Kidney (tissue), 22 donors: ENCODE measurements at places on chromosomes 1 and 21. TPM values are rescaled to one million over a fixed set of nuclear protein-coding genes. Genes with fewer than 3 reads are reported as not detected.

The PRKCZ gene
- polyA plus RNA-seq: 42.4 TPM

The CNKSR1 gene
- polyA plus RNA-seq: 8.8 TPM

The MNDA gene
- 2.6 TPM for polyA plus RNA-seq

The AHCYL1 gene
- 103 TPM for polyA plus RNA-seq

- no peak for DNase-seq
These were observed 28.2 kb upstream of the PIGV start for GRCh38 chr1:26759531-26759930.

DNA sequence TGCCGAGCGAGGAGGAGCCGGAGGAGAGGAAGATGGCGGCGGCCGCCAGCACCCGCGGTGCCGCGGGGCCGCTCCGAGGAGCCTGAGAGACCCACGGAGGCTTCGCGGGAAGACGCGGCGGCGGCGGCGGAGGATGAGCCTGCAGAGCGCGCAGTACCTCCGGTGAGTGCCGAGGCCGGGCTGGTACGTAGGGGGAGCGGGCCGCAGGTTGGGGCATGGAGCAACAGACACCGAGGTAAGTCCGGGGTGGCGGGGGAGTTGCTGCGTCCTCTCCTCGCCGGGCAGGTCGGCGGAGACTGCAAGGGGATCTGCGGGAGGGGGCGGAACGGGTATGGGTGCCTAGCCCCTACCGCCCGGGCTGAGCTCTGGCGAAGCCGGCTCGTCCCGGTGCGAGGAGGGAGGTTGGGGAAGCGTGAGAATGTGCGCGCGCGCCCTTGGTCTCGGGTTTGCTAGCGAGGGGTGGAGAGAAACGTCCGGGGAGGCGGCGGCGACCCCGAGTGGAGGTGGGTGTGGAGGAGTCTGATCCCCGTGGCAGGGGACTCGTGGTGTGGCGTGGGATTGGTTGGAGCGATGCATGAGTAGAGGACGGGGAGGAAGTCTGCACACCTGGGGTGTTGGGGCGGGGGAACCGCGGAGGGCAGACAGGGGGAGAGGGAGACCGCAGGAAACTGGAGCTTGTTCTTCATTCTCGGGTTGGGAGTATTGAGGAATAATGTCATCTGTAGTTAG, at the start of gene SMG7:
Gene SMG7 (plus strand): TSS at position 12 of the 729 bp plus-strand sequence. CDS start 122 bp downstream, at position 134.
- no peak for DNase-seq
